H54 (cell line): ENCODE measurements at places on chromosomes 3 and 15.

DNA sequence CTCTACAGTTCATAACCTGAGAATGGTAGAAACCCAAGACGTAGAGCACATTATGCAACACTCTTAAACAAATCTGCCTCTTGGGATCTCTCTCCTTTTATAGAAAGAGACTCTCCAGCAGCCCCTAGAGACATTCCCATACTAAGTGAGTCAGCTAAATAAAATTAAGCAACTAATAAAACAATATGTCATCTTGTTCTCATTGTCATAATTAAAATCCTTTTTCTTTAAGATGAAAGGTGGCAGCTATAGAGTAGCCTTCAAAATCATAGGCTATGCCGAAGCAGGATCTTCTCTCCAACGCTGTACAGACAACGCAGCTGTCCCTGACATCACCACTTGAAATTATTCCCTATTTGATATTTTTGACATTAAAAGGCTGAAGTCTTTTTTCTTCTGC is 790.0 kb downstream of the FHIT start:
- no peak for DNase-seq

GRCh38 chr3:114758831-114759699 is 388.0 kb downstream of the ZBTB20 start:
- DNase-seq: no peak

DNA sequence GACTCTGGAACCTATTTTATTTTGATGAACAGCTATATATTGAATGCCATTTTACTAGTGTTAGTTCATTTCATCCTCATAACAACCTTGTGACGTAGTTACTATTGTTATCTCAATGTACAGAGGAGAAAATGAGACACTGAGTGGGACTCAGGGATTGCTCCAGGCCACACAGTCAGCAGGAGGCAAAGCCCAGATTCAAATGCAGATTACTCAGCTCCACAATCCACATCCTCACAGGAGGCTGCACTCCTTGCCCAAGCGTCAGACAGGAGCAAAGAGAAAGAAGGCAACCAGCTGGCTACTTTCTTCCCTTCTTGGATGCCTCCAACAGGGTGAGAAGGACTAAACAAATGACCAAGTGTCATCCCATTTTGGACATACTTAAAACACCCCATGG is 92.0 kb upstream of the CCDC54 start:
- no peak for DNase-seq

DNA sequence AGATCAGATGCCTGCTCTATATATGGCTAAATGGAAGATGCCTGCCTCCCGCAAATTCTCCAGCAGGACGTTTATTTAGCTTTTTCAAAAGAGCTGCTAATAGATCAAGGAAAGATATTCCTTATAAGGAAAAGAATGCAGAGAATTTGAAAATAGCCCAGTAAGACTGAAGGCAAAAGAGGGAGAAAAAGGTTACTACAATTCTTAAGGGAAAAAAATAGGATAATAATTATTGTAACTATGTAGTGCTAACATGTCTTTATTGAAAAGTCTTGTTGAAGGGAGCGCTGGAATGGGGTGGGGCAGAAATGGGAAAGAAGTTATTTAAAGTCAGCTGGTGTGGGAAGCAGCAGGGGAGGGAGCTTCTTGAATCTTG is 2.9 kb downstream of the TPM1 start:
- DNase-seq: no peak

DNA sequence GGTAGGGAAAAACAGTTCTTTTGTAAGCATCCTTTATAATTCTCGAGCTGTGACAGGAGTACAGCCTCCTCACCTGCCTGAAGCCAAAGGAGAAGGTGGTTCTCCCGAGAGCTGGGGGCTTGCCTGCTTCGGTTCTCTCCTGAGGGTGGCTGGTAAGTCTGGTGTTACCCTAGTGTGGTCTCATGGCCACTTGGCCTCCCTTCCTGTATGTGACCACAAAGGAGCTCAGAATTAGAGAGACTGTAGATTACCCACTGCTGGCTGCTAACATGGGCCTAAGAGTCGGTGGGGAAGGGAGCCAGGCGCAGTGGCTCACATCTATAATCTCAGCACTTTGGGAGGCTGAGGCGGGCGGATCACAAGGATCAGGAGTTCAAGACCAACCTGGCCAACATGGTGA is 12.6 kb downstream of the PDHB start:
- DNase-seq: no peak

DNA sequence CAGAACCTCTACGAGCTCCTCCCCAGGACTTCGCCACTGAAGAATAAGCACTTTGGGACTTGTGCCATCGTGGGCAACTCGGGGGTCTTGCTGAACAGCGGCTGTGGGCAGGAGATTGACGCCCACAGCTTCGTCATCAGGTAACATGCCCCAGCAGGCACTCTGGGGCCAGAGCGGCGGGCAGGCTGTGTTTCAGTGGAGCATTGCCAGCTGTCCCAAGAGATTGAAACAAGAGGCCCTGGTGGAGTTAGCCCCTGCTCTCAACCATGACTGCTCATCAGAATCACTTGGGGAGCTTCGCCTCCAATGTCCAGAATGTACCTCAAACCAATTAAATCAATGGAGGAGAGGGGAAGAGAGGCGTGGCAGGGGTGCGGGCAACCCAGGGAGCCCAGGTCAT is 44.8 kb downstream of the ST8SIA2 start:
- no peak for DNase-seq
